NCI-H82 (cell line): ENCODE measurements at places on chromosomes 7 and 10.
A peak's percentile ranks its signal among the peaks of the same experiment; 100 is the strongest.

- peak; percentile 0 for DNase-seq
Measured at GRCh38 chr10:83037653-83038052, 1101.7 kb upstream of the GHITM start.

DNA sequence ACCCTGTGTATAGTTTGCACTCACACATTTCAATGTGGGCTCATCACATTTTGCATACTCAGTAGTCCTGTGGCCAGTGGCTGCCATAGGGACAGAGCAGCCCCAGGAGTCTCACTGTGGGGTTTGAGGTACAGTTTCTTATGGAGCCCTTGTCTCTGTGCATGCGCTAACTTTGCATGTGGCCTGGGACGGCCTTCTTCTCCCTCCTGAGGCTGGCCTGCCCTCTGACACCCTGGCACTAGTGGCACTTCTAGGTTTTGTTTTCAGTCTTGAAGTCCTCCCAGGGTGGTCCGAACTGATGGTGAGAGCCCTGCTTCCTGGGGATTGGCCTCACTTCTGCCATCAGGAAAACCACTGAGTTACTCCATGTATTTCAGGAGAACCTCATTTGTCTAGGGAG lies 21.2 kb downstream of the NACAD start:
- no peak for DNase-seq

GRCh38 chr10:123619067-123619855 lies 46.9 kb upstream of the GPR26 start:
- no peak for DNase-seq

GRCh38 chr7:143389316-143390103 lies 8.4 kb downstream of the ZYX start:
- DNase-seq: no peak

- DNase-seq: no peak
Measured at GRCh38 chr7:43637114-43637806, 54.4 kb downstream of the STK17A start.

DNA sequence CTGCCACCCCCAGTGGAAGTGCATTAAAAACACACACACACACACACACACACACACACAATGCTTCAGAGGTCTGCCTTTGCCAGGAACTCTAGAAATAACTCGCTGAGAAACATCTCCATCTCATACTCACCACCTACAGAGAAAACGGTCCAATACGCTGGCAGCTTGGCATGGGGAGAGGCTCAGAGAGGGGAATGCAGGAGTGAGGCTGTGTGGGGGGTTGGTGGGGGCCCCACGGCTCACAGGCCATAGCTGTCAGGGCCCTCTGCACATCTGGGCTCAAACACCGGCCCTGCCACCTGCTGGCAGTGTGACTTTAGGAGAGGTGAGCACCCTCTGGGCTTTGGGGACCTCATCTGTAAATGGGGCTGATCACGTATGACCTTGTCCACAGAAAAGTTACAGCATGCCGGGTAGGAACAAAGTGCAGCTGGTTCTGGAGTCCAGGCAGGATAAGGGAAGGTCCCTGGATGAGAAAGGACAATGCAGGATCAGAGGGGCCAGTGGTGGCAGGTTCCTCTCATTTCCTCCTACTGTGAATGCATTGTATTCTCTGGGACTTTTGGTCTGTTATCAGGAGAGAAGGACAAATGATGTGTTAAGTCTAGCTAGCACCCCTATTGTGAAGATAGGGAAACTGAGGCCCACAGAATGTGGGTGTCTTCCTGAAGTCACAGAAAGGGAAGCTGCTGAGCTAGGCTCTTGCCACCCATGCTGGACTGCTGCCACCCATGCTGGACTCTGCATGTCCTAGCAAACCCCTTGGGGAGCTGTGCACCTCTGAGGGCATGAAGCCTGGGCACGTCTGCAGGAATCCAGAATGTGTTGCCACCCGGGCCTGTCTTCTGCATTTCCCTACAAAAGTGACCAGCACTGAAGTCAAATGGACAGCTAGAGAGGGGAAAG lies 404.6 kb downstream of the RPS24 start:
- no peak for DNase-seq

DNA sequence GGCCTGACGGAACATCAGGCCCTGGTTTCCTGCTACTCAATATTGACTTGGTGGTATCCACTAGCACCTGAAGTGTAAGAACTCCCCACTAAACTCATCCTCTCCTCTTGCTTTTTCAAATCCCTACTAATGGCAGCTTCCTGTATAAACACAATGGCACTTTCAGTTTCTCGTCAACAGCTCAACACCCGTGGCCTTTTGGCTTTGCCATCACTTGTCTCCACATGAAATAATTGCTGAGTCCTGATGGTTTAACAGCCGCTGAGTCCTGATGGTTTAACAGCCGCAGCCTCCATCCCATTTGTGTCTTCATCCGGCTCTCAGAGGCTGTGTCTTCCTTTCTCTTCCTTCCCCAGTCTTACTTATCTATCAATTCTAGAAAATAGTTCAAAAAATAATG lies 261.4 kb upstream of the PITRM1 start:
- DNase-seq: no peak
